ENCODE measurements at places on chromosomes 1 and 21. TPM values are rescaled to one million over a fixed set of nuclear protein-coding genes. Genes with fewer than 3 reads are reported as not detected.
A peak's percentile ranks its signal among the peaks of the same experiment; 100 is the strongest.

DNA sequence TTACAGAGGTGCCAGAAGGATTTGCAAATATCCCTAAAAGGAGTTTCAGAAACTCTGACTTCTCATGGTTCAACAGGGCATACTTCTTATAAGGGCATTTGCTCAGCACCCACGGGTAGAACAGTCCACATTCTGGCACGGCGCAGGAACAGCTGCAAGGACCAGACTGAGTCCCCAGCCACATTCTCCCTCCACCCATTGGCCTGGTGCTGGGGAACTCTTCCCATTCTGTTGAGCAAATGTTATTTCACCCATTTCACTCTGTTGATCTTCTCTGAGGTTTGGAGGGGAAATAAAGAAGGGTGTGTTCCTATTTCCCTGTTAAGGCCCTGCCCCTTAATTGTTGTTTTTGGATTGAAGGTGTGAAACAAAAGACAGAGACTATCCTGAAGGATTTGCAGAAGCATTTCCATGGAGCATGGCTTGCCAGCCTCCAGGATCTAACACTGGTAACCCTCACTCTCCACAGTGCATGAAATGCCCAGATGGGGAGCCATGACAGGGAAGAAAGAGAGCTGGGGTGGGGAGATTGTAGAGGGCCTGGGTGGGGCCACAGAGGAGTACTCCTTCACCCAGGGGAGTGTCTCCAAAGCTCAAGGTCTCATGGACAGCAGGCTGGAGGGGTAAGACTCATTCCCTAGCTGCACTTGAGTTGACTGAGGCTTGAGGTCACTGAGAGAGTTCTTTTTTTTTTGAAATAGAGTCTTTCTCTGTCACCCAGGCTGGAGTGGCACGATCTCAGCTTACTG is 35.0 kb downstream of the INAVA start:
- no peaks in the 10 kb centered on the region for H3K36me3 ChIP-seq
- H3K4me1 ChIP-seq, result no peaks in the 10 kb centered on the region
- no peak overlapping the region for H3K27ac ChIP-seq
- H3K4me3 ChIP-seq, result no peak overlapping the region
- DNase-seq, result no peak

GRCh38 chr1:216952864-216953263 is 229.6 kb upstream of the ESRRG start:
- DNase-seq, result no peak
- no peaks in the 10 kb centered on the region for H3K36me3 ChIP-seq
- no peak overlapping the region for H3K4me3 ChIP-seq
- H3K27me3 ChIP-seq, result no peaks in the 10 kb centered on the region
- no peak overlapping the region for H3K27ac ChIP-seq

DNA sequence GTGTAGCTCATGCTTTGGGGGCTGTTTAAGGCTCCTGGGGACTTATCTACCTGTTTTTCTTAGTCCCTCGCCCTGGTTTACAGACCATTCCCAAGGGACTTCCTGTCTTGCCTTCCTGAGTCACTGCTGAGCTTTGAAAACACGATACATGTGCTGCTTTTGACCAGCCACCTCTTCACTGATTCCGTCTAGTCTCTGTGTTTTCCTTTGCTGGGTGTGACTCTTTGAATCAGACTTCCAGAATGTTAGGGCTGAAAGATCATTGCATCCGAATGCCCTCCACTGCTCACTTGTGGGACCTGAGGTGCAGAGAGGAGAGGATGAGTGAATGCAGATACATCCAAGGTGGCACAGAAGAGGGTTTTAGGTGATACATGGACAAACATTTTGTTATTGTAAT is 35.4 kb upstream of the CITED4 start:
- peaks cover 16% of the 10 kb centered on the region for H3K4me1 ChIP-seq
- DNase-seq, result no peak
- no peaks in the 10 kb centered on the region for H3K27me3 ChIP-seq
- H3K27ac ChIP-seq, result peak overlapping the region; percentile 27

DNA sequence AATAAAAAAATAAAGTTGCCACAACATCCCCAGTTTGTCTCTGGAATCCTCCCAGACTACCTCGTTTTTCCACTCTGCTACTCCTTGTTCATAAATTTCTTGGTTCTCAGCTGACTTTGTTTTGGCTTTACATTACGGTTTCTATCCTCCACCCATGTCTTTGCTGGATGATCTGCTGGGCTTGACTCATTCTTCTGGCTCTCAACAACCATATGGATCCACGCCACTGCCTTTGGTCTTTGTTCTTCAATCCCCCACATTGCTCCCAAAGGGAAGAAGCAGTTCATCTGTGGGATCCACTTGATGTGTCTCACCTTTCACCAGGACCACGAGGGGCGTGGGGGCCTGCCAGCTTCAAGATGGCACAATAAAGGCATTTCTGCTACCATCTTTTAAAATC is 67.1 kb upstream of the NBL1 start:
- DNase-seq, result no peak
- no peak overlapping the region for H3K27ac ChIP-seq
- H3K4me1 ChIP-seq, result no peaks in the 10 kb centered on the region
- H3K27me3 ChIP-seq, result no peaks in the 10 kb centered on the region
- H3K4me3 ChIP-seq, result no peak overlapping the region
- no peaks in the 10 kb centered on the region for H3K36me3 ChIP-seq

DNA sequence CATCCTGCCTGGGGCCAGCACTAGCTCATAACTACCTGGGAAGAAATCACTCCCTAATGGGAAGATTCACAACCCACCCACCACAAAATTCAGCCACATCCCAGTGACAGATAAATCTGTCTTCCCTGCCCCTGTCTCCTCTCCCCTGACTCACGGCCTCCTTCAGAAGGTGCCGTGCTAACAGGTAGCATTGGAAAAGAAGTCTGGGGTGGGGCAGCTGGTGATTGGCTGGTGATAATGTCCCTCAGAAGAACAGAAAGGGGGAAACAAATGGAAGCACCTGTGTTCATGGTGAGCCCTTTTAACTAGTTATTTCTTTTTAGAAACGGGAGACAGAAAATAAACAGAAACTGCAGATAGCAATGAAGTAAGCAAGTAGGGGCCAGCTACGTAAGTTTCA is 29.1 kb downstream of the ITPKB start:
- H3K4me1 ChIP-seq, result peaks cover 69% of the 10 kb centered on the region
- no peak overlapping the region for H3K4me3 ChIP-seq
- peaks cover 12% of the 10 kb centered on the region for H3K36me3 ChIP-seq
- no peaks in the 10 kb centered on the region for H3K27me3 ChIP-seq
- H3K27ac ChIP-seq, result peak overlapping the region; percentile 77

GRCh38 chr1:242002072-242002471 is 3.2 kb upstream of the MAP1LC3C start:
- no peak overlapping the region for H3K27ac ChIP-seq
- no peak overlapping the region for H3K4me3 ChIP-seq
- no peak for DNase-seq

- no peaks in the 10 kb centered on the region for H3K27me3 ChIP-seq
- peaks cover 15% of the 10 kb centered on the region for H3K4me1 ChIP-seq
- H3K36me3 ChIP-seq, result peaks cover 77% of the 10 kb centered on the region
- DNase-seq, result no peak
Observed at GRCh38 chr1:36175137-36176095, 19.5 kb downstream of the MAP7D1 start.

DNA sequence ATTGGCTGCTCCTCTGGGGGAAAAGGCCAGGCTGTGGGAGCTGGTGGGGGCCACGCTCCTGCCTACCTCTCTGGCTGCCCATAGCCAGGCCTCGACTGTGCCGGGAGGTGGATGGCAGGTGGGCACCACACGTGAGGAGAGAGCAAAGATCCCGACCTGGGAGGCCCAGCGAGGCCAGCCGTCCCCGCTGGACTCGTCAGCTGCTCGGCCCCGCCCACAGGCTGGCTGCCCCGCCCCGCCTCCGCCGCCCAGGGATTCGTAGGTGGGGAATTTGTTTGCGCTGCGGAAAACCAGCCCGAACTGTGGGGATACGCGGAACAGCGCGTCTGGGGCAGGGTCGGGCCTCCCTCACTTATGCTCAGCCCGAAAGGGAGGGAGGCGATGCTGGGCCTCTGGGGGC is 31.7 kb downstream of the TP73 start:
- H3K4me1 ChIP-seq, result peaks cover 20% of the 10 kb centered on the region
- no peak for DNase-seq
- no peak overlapping the region for H3K27ac ChIP-seq
- no peaks in the 10 kb centered on the region for H3K36me3 ChIP-seq
- no peaks in the 10 kb centered on the region for H3K27me3 ChIP-seq
- H3K4me3 ChIP-seq, result no peak overlapping the region

DNA sequence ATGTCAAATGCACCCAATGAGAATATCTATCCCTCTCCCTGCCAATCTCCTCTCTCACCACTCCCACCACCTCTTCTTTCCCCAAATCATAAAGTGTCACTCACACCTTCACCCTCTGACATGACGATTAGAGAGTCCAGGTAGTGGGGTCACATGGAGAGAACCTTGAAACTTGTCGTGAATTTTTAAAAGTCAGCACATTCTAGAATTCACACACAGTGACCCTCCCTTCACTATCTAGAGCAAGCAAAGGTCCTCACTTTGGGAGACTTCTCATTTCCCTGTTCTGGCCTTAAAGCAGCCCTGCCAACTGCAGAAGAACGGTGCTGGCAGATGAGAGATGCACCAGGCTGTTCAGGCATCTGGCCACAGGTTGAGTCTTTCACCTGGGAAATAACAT is 61.9 kb downstream of the CD34 start:
- peaks cover 36% of the 10 kb centered on the region for H3K4me1 ChIP-seq
- H3K4me3 ChIP-seq, result no peak overlapping the region
- no peak for DNase-seq
- peak overlapping the region; percentile 34 for H3K27ac ChIP-seq
- H3K36me3 ChIP-seq, result peaks cover 35% of the 10 kb centered on the region

GRCh38 chr1:198157847-198158725 is 1.3 kb downstream of the NEK7 start:
- peak overlapping the region; percentile 98 for H3K27ac ChIP-seq
- no peaks in the 10 kb centered on the region for H3K27me3 ChIP-seq
- H3K4me3 ChIP-seq, result peak overlapping the region; percentile 87
- H3K4me1 ChIP-seq, result peaks cover 19% of the 10 kb centered on the region

DNA sequence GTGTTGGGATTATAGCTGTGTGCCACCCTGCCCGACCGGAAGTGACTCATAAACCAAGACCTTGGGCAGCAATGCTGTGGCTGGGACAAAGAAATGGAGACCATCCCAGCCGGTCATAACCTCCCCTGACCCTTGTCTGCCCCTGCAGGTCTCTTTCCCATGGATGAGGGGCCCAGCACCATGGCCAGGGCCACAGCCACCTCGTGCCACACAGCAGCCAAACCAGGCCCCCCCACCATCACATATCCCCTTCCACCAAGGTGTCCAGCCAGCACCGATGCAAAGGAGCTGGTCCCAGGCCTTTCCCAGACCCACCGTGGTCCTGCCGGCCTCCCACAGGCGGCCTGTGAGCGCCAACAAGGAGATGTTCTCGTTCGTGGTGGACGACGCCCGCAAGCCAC is 42.2 kb downstream of the FHAD1 start:
- H3K4me3 ChIP-seq, result no peak overlapping the region
- no peak for DNase-seq
- H3K36me3 ChIP-seq, result no peaks in the 10 kb centered on the region
- no peak overlapping the region for H3K27ac ChIP-seq
- peaks cover 7% of the 10 kb centered on the region for H3K4me1 ChIP-seq

DNA sequence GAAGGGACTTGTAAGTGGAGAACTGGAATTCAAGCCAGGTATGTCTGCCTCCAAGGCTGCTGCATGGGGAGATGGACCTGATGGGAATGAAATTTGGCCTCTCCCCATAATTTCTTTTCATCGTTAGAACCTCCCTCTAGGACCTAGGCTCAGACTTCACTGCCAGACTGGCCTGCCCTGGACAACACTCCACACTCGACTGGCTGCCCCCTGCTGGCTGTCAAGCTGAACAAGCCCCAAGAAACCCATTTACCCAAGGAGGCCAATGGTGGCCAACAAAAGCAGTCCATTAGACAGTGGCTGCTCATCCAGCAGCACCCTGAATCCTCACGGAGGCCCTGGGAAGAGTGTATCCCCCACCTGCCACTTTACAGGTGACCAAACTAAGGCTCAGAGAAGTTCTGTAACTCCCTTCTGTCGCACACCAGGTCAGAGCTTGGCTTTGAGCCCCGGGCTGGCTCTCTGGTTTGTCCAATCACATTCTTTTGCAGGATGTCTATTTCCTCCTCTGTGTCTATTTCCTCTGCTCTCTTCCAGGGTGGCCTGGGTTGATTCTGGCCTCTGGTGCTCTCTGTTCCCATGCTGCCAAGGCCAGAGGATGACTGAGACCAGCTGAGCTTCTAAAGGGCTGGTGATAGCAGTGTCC is 3.8 kb downstream of the RNF186 start:
- no peaks in the 10 kb centered on the region for H3K27me3 ChIP-seq
- H3K4me3 ChIP-seq, result no peak overlapping the region
- no peak for DNase-seq
- H3K36me3 ChIP-seq, result no peaks in the 10 kb centered on the region
- peaks cover 5% of the 10 kb centered on the region for H3K4me1 ChIP-seq

Gene MAST2
- 11.0 TPM for total RNA-seq

Gene PAPPA2
- total RNA-seq, result not detected

Gene TSSK3
- 0.57 TPM for total RNA-seq
